ENCODE measurements at places on chromosomes 1 and 21.
A peak's percentile ranks its signal among the peaks of the same experiment; 100 is the strongest.

GRCh38 chr1:96059736-96060135 lies 661.8 kb upstream of the PTBP2 start:
- DNase-seq = no peak

- DNase-seq = no peak
Measured at GRCh38 chr1:224377676-224378006, 21.0 kb downstream of the CNIH4 start.

GRCh38 chr1:79325705-79326104 lies 319.2 kb upstream of the ADGRL4 start:
- DNase-seq = no peak

DNA sequence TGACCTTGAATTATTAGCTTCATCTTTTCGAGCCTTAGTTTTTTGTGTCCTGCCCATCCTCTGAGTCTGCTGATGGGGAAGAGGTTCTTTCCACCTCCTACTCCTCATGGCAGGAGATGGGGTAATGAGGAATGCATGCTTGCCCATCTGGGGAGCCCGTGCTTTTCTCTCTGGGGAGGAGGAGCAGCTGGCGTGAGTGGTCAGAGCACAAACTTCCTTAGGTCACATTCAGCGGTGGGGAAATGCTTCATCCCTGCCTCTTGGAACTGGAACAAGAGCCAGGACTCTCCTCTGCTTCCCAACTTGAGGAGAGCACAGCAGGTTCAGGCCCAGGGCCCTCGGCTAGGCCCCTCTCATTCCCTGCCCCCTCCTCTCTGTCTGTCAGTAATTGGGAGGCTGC lies 155.0 kb downstream of the PCNX2 start:
- no peak for DNase-seq

- no peak for DNase-seq
Measured at GRCh38 chr1:42420121-42420520, 35.7 kb downstream of the ZMYND12 start.

DNA sequence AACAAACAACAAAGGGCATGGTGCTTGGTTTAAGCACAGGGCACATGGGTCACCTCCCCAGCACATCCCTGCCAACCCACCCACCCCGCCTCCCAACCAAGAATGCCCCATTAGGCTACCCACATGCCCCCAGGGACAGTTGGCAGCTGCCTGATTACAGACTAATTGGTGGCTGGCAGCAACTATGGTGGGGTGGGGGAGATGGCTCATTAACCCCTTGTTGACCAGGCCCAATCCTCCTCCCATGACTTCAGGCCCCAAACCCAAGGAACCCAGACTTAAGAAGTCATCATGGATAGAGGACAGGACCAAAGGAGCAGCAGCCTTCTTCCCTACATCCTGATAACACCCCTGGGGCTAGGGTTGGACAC lies 1.3 kb downstream of the RIMS3 start:
- DNase-seq = no peak

DNA sequence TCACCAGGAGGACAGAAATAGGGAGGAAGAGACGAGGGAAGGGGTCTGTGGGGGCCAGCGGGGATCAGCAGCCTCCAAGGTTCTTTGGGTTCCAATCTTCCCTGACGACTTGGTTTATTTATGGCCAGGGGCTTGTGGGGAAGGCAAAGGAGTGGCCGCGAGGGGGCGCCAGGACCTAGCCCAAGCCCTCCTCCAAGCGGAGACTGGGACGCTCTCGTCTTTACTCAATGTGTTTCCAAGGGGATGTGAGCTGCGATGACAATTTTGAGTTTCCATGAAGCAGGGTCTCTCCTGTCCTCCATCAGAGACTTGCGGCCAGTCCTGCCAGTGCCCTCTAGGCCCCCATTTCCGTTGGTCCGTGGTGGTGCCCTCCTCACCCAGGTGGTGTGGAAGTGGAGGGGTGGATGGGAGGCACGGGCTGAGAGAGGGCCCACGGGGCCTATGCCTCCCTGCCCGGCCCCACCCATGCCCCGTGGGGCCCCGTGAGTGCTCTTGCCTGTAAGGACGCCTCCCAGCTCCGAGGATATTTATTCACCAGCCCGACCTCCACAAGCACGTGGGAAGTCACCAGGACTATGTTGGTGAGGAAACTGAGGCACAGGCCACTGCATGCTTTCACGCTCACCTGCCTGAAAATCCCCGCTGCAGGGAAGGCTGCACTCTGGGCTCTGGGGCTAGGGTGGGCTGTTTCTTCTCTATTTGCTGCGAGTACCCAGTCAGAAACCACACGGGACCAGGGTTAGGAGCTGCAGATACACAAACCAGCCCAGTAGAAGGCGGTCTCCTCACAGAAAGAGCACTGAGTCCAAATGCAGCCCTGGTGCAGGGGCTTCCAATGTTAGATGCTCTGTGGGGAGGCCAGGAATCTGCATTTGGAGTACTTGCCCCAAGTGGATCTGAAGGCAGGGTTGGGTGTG lies 26.5 kb downstream of the DMRTB1 start:
- peak; percentile 87 for DNase-seq

- no peak for DNase-seq
Measured at GRCh38 chr1:25105836-25106235, 126.5 kb downstream of the SYF2 start.

- no peak for DNase-seq
Measured at GRCh38 chr1:67019600-67020136, 34.3 kb downstream of the SLC35D1 start.

GRCh38 chr1:23838401-23838866 lies 13.2 kb upstream of the HMGCL start:
- peak; percentile 67 for DNase-seq

DNA sequence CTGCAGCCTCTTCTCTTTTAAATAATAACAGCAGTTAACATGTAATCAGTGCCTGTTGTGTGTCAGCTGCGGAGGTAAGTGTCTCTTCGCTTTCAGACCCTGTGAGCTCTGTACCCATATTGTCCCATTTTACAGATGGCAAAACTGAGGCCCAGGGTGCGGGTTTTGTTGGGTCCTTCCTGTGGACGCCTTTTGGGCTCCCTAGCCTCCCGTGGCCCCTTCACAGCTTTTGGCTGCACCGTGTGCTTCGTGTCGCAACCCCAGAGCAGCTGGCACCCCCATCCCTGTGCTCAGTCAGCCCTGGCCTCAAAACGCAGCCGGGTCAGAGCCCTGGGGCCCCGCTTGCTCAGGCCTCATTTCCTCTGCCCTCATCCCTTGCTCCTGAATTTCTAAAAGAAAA lies 53.8 kb downstream of the TLR5 start:
- no peak for DNase-seq

DNA sequence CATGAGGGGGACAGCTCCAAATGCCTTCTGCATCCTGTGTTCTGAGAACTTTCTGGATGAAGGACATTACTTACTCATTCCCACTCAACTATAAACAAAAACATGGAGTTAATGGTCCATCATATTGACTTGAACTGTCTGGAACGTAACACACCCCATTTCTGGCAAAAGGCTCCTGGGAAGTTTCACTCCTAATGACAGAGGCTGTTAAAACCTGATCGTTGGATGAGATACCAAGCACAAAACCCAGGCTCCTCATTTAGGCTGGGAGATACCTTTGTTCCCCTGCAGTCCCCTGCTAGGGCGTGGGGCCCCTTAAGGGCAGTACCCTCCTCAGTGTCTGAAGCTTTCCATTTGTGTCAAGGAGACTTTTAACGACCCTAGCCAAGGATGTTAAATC lies 78.9 kb downstream of the RHOU start:
- DNase-seq = no peak

DNA sequence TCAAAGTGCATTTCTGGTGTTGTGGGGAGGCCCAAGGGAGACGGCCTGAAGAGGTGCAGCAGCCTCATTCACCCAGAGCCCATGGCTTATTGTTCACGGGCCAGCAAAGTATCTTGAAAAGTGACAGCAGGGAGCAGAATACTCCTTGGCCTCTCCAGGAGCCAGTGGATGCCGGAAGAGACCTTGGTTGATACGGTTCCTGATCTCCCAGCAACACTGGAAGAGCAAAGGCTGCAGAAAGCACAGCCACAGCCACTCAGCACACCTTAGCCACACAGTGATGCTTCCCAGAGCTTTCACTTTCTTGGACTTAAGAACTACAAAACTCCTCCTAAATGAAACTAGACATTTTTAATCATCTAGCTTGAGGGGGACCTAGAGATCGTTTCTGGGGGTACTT lies 64.3 kb upstream of the TENT5C start:
- DNase-seq = no peak

- DNase-seq = peak; percentile 83
Measured at GRCh38 chr1:53121319-53122172, 20.9 kb downstream of the SLC1A7 start.

DNA sequence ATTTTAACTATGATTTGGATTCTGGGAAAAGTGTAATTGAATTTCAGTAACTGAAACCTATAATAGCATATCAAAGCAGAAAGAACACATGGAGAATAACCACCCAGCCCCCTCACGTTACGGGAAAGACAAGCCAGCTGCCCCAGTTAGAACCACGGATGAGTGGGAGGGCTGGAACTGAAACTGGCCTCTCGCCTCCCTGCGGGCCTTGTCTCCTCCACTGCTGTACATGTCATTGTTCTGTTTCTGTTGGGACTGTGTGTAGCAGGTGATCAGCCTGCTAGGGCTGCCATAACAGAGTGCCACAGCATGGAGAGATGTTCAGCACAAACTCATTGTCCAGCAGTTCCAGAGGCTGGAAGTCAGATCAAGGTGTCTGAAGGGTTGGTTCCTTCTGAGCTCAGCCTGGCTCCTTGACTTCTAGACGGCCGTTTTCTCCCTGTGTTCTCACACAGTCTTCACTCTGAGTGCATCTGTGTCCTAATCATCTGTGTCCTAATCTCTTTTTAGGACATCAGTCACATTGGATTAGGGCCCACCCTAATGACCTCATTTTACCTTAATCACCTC lies 52.4 kb downstream of the MAP3K21 start:
- DNase-seq = no peak

DNA sequence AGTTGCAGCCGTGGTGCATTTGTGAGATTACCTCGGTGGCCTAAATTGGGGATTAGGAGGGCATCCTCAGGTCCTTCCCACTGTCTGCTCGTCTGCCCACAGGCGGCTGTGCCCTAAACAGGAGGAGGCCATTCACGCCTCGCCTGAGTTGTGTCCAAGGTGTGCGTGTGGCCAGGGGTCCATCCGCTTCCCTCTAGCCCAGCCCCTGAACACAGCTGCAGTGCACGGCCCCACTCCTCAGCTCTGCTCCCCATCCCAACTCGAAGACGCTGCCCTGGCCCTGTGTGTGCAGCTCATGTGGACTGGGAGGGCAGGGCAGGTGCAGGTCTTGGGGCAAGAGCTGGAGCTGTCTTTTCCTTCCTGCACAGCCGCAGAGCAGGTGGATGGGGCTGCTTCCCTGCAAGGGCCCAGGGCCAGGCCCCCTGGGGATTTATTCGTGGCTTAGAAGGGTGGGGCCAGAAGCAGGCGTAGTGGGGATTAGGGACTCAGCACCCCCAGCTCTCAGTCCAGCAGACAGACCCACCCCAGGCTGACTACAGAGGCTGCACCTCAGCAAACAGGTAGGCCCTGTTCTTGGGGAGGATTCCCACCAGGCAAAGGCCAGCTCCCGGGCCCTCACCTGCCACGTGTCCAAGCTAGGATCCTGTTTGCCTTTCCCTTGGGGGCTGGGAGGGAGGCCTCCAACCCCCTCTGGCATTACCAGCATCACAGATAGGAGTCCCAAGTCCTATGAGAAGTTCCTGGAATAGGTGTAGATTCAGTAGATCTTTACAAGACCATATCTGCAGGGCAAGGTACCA lies 4.3 kb downstream of the GUK1 start:
- peak; percentile 24 for DNase-seq

GRCh38 chr21:31135531-31136184 lies 97.4 kb upstream of the KRTAP19-8 start:
- no peak for DNase-seq

DNA sequence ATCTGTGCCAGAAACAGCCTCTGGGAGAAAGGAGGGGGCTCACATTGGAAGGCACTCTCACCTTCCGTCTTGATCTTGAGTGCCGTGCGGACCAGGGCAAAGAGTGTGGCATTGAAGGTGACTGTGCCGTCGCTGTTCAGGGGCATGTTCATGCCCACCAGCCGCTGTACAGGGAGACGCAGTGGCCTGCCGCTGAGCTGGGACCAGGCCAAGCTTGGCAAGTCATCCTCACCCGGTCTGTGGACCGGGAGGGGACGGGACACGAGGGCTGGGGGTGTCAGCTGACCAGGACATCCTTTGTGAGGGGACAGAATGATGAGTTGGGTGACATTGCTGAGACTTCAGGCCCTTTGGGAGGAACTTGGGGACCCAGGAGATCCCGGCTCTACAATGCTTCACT lies 25.0 kb upstream of the KIF21B start:
- no peak for DNase-seq

GRCh38 chr21:14675774-14676530 lies 129.8 kb upstream of the SAMSN1 start:
- DNase-seq = no peak

DNA sequence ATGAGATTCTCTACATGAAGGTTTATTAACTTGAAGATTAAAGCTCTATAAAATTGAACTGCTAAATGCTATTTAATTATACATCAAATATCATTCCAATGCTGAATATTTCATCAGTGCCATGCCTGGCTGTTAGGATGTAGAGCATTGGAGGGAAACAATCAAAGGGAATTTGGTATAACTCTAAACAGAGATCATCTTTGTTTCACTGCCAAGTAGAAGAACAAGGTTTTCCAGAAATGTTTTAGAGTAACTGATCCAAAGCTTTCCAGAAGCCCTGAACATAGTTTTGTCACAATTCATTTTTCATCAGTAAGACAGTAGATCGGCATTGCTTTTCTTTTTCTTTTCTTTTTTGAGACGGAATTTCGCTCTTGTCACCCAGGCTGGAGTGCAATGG lies 5.9 kb upstream of the DSTYK start:
- no peak for DNase-seq

Data from ovary (tissue), 10 donors.